ENCODE measurements at places on chromosomes 3 and 15.

GRCh38 chr3:142027735-142028134, 121.6 kb downstream of the TFDP2 start:
- peak; percentile 80 for DNase-seq

DNA sequence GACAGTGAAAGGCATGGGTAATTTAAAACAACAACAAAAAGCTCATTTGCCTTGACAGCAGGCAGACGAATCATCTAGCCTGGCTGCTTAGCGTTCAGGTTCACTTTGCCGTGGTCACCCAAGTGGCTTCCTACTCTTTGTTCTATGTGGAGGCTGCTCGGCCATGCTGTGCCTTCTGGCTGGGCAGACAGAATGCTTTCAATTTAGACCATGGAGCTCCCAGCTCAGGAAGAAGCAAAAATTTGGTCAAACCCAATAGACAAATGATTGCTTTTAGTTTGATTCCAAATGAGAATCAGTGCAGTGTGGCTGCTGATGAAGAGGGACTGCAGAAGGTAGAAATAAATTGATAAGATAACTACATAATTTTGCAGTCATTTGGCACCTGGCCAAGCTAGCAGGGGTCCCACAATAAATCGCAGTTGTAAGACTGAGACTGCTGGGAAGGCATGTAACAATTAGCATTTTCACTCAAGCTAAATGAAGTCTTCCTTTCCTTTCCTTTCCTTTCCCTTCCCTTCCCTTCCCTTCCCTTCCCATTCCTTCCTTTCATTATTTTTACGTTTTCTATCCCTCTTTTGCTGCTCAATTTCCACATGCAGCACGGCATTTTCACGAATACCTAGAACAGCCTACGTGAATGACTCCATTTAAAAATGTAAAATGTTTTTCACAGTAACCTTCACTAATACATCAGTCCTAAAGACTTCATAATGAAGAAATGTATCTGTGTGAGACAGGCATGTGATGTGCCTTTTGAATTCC, 360.4 kb upstream of the TGFBR2 start:
- no peak for DNase-seq

DNA sequence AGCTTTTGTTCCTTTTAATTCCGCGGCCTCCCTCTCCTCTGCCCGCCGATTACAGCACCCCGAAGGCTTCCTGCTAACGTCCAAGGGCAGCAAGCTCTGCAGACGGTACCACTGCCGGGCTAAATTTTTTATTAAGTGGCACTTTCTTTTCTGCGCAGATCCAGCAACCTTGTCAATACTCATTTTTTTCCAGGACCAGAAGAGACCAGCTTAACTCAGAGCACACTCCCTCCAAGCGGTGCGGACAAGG, 542 bp upstream of the MEIS2 start:
- DNase-seq = peak; percentile 51

DNA sequence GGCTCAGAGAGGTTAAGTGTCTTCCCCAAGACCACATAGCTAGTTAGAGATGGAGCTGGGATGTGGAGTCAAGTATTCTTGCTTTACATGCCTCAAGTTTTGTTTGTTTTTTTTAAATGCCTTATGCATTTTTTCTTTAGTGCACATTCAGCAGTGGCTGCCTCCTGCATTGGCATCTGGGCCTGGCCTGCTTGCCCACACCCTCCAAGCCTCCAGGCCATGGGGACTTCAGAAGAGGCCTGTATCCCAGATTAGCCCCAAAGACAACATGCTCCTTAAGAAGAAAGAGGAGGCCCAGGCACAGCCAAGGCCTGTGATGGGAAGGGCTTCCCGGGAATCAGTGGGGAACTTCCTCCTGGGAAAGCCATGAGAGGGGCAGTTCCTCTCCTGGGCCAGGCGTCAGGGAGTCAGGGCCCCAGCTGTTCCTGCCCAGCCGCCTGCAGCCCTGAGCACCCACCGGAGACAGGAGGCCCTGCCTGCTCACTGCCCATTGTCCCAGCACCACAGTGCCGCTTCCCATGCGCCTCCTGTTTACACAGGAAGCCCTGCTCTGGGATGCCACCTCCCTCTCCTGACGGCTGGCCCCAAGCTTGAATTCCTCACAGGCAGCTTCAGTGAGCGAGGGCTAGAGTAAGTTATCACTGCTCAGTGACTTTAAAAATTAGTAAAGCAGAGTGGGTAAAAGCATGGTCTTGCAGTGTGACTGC, 16.0 kb downstream of the FOXL2NB start:
- no peak for DNase-seq

DNA sequence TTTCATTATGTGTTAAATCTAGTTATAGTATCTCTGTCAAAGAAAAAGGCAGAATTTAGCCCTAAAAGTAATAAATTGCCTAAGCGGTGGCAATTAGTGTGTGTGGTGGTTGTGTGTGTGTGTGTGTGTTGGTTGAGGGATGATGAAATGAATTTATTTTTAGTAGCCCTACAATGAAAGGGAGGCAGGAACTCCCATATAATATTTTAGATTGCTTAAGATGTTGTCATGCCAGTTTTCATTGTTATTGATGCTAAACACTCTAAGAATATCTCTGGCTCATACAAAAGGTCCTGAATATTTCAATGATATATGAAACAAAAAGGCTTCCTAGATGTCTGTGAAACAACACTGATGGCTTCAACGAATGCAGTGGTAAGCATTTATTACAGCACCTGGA, 140.6 kb upstream of the TBC1D5 start:
- DNase-seq = no peak

GRCh38 chr3:169964176-169964575, 2.4 kb upstream of the SEC62 start:
- no peak for DNase-seq

GRCh38 chr3:4866866-4867265, 112.4 kb upstream of the BHLHE40 start:
- DNase-seq = no peak

DNA sequence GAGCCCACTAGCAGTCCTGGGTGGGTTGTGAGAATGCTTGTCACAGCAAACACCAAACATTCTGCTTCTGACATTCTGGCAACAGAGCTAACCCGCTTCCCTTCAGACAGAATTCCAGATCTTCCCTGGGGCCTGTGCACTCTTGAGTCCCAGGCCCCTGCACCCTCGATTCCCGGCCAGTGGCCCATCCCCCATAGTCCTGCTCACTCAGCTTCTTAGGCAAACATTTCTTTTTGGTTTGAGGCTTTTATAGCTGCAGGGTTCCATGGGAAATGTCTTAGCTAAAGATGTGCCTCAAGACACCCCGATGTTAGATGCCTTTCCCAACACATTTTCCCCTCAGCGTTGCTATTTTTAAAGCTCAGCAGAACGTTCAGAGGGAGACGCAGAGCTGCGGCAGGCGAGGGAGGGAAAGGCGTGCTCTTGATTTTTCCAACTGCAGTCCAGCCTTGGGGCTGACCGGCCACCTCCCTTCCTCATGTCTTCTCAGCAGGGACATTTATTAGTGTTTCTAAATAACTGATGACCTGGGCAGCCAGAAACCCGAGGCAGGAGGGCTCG, 35.2 kb downstream of the ABTB1 start:
- no peak for DNase-seq

- no peak for DNase-seq
Measured at GRCh38 chr15:62793752-62794144, 248.8 kb upstream of the TPM1 start.

- no peak for DNase-seq
Measured at GRCh38 chr15:83992324-83993031, 243.1 kb upstream of the GOLGA6L4 start.

GRCh38 chr15:85777250-85778106, 17.2 kb downstream of the KLHL25 start:
- no peak for DNase-seq

DNA sequence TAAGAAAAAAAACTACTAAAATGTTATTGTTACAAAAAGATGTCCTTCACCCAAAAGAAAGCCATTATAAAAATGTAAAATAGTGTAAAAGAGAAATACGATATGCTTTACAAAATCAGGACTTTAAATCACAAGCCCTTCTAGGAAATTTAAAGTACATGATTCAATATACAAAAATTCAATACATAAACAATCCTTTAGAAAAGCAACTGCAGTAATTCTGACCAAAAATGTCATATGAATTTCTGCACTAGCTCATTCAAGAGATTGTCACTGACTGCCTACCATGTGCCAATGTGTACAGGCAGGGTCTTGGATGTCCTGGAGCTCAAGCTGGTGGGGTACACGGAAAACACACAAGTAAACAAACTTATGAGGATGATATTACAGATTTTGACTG, 2.5 kb downstream of the MORC1 start:
- no peak for DNase-seq
